ENCODE measurements at places on chromosomes 12 and 14.

GRCh38 chr12:79884401-79885006, 50.4 kb downstream of the PPP1R12A start:
- DNase-seq = no peak

DNA sequence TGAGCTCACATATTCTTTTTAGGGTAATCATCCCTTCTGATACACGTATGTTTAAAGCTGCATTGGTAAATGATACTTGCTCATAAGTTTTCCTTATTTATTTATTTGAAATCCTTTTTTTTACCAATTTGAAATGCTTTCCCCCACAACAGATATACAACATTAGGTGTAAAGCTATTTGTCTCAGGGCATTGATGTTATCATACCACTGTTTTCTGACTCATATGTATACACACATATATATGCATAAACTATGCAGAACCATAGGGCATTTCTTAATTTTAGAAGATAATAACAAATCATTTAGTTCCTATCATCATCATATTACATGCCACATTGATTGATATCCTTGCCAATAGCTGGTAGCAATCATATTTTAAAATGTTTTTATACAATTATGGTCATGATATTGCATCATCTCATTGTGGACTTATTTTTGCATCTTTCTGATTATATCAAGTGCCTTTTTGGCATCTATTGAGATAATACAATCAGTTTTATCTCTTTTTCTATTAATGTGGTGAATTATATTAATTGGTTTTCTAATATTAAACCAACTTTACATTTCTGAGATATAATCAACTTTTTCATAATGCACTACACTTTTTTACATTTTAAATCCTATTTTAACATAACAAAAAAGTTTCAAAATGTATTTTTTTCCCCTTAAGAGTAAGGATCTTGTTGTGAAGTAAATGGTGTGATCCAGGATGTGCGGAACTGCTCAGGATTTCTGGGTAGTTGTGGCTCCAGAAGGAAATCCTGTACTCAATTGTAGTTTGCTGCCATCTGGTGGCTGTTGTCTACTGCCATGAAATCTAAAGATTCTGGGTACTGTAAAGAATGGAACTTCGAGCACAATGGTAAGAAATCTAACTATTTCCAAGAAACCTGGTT, 16.7 kb downstream of the OR9K2 start:
- DNase-seq = peak; percentile 63

GRCh38 chr14:61564618-61565091, 130.7 kb upstream of the HIF1A start:
- no peak for DNase-seq

DNA sequence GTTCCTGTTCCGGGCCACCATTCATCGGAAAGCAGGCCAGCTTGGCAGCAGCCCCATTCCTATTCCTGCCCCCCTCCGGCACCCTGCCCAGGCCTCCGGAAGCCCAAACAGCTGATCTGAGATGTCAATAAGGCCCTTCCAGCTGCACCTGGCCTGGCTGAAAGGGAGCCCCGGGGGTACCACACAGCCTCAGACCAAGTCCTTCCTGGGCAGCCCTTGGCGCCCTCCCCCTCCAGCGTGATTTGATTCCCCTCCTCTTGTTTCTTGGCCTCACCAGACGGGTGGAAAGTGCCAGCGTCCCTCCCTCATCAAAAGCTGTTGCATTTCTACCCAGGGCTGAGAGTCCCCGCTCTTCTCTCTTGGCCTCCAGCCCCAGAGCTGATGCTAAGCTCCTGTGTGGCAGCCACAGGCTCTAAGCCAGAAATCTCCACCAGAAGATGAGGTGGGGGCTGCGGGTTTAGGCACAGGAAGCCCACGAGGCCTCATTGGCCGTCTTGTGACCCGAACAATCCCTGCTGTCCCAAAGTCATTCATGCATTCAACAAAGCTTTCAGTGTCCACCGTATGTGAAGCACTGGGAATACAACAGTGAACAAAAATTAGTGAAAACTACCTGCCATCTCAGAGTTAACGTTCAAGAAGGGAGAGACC, 215.4 kb downstream of the SLC41A2 start:
- DNase-seq = no peak

DNA sequence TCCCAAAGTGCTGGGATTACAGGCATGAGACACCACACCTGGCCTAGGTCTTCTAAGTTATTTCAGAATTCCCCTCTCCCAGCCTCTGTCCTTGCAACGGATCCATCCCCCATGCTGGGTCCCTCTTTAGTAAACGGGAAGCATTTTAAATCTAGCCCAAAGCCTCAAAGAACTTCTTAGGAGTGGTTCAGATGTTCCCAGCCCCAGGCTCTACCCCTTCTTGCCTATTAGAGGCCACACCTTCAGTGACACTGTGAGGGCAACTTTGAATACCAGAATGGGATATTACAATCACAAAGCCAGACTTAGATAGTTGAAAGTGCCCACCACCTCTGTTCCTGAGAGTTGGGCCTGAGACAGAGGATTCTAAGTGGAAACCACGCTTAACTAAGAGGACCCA, 18.1 kb upstream of the SPPL3 start:
- no peak for DNase-seq

- DNase-seq = no peak
Observed at GRCh38 chr12:30953951-30954751, 27.6 kb downstream of the TSPAN11 start.

- peak; percentile 41 for DNase-seq
Observed at GRCh38 chr12:49428793-49429192, 61.5 kb downstream of the SPATS2 start.

DNA sequence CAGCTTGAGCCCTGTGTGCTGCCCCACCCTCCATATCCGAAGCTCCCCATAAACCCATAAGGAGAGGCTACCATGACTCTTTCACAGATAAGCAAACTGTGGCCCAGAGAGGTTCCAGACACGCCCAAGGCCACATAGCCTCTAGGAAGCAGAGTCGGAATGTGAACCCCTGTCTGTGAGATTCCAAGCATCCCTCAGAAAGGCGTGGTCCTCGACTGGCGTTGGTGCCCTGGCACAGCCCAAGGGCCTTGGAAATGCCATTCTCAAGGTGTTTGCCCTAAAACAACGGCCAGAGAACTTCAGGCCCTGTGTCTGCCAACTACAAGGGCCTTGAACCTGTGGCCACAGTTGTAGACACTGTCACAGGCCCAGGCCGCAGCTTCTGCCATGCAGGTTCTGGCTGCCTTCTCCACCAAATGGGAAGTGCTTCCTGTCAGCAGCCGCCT, 8.5 kb upstream of the DIO3 start:
- no peak for DNase-seq
